ENCODE measurements at places on chromosomes 7 and 10.

GRCh38 chr10:103636492-103636891, 143.0 kb downstream of the NEURL1 start:
- no peak for DNase-seq

DNA sequence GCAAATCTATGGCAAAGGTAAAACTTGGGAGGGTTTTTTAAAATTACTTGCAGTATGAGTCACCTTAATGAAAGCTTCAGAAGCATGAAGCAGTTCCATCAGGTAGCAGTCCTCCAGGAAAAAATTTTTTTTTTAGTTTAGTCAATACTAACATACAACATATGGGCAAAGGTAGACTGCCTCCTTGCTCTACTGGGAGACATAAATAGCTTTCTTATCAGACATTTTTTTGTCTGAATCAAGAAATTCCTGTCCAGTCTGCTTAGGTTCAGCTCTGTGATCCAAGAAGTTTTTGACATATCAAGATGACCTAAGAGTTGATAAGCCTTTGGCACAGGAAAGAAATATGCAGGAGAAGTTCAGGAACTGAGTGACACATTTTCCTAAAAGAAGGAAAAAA, 171.5 kb upstream of the TCF7L2 start:
- no peak for DNase-seq

- no peak for DNase-seq
Measured at GRCh38 chr10:114471906-114472876, 67.9 kb upstream of the AFAP1L2 start.

DNA sequence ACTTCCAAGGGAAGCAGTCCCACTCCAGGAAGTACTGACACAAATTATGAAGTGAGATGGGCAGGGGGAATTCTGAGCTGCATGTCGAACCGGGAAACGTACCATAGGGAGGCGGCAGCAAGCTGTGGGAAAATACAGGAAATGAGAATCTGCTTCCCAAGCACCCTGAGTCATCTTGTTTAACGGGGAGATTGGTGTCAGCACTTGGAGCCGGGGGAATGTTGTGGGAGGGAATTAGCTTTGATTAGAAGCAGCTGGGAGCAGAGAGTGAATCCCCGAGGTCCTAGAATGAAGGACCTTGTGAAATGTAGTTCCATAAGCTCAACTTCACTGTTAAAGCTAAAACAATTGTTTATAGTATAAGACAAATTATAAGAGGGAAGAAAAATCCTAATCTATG, 141.4 kb upstream of the PRKCQ start:
- DNase-seq = no peak

DNA sequence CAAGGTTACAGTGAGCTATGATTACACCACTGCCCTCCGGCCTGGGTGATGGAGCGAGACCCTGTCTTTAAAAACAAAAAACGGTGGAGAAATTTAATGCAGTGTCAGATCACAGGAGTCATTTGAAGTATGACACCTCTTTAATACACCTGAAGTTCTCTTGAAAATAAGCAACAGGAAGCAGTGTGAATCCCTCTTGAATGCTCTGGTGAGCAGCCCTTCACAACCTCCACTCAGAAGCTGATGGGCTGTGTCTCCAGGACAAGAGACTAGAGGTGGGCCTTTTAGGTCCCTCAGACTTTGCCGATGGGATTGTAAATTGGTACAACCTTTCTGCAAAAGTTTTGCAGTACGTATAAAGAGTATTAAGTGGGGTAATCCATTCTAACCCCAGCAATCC, 50.1 kb downstream of the CYP26A1 start:
- no peak for DNase-seq

GRCh38 chr7:83148776-83149175, 13.9 kb downstream of the PCLO start:
- DNase-seq = no peak

GRCh38 chr7:3168869-3169268, 125.2 kb upstream of the CARD11 start:
- no peak for DNase-seq

GRCh38 chr10:14958872-14959220, 342 bp upstream of the MEIG1 start:
- no peak for DNase-seq

DNA sequence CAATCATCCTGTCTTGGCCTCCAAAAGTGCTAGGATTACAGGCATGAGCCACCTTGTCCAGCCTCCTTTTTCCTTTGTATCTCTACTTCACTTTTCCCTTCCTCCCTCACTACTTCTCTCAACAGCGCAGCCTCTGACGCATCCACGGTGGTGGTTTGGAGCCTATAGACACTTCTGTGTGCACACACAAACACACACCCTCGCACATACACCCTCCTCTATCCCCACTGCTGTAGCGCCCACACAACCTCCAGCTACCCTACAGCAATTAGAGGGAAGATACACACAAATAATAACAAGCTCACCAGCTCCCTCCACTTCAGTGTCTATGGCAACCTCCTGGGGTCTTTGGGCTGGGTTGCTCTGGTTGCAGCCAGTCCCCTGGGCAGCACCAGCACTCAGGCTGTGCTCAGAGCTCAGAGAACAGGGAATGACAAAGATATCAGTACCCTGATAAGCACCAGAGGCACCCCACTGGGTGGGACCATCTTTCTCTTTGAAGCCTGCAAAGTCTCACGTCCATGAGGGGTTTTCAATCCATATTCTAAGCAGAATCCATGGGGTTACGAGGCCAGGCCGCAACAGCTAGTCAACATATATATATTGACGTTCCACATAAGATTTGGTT, 3.3 kb upstream of the CAMK2G start:
- DNase-seq = no peak

GRCh38 chr10:411603-412002, 276.3 kb downstream of the ZMYND11 start:
- DNase-seq = no peak

DNA sequence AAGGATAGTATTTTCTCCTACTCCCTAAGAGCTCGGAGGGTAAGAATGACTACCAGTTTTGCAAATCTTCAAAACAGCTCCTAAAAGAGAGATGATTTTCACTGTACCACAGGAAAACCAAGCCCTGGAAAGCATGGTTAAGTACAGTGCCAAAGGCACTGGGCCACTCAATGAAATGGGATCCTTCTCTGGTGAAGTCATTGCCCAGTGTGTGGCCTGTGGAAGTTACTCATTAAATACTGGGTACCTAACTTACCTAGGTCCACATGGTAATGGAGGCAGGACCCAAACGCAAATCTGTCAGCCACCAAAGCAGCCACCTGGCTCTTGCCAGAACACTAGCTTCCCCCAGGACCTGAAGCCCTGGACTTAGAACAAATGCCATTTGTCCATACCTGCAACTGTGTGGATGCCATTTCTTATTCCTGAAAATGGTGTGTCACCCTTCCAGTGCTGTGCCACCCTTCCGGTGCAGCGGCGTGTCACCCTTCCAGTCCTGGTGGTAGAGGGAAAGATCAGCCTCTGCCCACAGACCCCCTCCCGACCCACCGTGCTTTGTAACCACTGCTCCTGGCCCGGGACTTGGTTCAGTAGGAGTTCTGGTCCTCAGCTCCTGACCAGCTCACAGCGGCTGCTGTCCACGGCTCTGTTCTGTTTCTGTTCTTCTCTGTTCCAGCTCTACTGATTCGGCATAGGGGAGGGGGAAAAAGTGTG, 659.2 kb downstream of the SDK1 start:
- no peak for DNase-seq

DNA sequence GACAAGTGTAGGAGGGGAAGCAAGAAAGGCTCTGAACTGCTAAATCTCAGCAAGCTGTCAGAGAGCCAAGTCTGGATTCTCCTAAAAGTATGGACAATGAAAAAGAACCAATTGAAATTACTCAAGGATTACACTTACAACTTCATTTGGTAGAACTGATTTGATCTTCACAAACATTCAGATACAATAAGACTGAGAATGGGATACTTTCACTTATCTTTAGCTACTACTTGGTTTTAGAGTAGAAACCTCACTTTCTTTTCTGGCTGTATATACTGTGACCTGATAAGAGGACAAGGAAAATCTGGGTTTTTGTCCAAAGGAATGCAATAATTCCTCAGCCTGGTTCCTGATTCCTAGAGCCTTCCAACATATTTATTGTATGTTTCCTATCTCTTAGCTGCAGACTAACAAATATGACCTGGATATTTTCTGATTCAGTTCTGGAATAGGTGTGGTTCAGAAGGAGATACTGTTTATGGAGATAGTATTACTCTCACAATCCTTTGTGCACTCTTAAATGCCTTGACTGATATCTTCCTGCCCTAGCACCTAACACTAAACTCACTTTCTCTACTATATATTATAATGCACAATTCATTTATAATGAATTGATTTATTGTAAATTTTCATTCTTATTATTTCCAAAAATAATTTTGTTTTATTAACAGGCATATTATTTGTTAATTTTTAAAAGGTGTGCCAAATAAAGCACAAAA, 7.3 kb downstream of the SEMA3A start:
- DNase-seq = no peak

GRCh38 chr10:46524472-46525176, 31.8 kb downstream of the GPRIN2 start:
- DNase-seq = no peak

GRCh38 chr10:13608246-13608853, 21.6 kb downstream of the PRPF18 start:
- no peak for DNase-seq

DNA sequence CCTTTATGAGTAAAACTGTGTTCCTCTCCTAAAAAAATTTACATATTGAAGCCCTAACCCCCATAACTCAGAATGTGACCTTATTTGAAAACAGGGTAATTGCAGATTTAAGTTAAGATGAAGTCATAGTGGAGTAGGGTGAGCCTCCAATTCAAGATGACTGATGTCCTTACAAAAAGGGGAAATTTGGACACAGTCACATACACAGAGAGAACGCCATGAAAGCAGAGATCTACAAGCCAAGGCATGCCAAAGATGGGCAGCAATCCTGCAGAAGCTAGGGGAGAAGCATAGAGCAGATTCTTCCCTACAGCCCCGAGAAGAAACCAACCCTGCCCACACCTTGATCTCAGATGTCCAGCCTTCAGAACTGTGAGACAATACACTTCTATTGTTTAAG, 23.8 kb upstream of the ADD3 start:
- no peak for DNase-seq

- no peak for DNase-seq
Measured at GRCh38 chr10:17210361-17210760, 8.9 kb upstream of the TRDMT1 start.

DNA sequence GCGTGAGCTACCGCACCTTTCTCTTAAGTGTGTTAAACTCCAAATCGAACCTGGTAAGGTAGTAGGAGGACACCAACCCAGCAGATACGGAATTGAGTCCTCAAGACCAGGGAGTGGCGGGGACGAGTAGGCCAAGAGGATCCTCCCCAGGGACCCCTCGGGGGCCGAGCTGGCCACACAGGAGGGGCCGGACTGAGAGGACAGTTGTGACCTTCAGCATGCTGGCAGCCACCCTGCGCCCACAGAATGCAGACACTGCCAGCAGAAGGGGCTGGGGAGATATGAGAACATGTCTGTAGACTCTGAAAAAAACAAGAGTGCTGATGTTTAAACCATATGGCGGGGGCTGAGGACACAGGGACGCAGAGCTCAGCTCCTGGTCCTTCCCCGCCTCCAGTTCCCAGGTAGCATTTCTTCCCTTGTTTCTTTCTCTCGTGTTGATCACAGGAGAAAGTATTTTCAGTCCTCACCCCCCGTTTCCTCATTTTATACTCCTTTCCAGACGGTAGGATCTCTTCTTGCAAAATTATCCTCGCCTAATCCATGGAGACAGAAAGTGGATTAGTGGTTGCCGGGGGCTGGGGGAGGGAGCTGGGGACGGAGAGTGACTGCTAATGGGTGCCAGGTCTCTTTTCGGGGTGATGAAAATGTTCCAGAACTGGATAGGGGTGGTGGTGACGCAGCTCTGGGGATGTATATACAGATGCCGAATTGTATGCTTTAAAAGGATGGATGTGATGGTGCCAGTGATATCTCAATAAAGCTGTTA, 11.5 kb upstream of the UNCX start:
- DNase-seq = no peak

GRCh38 chr7:44081266-44081748, 1.0 kb downstream of the POLM start:
- no peak for DNase-seq

- no peak for DNase-seq
Measured at GRCh38 chr7:76217942-76218566, 16.4 kb downstream of the SRRM3 start.

GRCh38 chr10:99966306-99966705, 43.4 kb downstream of the DNMBP start:
- no peak for DNase-seq

DNA sequence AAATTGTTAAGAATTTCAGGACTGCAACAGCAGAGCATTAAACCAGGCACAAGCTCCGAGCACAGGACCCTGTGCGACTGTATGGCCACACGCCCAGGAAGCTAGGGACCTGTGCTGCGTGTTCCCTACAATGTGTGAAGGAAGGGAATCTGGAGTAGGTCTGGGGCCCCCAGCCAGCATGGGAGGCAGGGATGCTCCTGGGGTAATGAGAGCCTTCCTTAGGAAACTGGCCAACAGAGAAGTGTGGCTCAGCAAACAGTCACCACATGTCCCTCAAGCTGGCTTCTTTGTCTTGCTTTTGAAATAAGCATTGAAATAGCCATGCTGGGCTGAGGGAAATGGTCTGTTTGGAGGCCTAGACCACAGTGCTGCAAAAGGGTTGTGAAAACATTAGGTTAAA, 8.2 kb downstream of the BLNK start:
- DNase-seq = no peak

DNA sequence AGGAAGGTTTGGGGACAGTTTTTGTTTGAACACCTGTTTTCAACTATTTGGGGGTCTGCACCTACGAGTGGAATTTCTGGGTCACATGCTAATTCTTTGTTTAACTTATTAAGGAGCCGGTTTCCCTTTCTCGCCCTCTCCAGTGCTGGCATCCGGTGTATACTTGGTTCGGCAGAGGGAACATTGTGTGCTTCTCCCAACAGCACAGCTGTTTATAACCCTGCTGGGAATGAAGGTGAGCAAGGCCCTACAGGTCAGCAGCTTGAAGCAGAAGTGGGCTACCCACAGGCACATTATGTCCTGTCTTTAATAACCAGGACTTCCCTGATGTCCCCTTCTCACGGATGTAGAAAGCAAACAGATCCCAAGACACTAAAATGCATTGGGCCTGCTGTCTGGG, 87.5 kb upstream of the PDCD4 start:
- no peak for DNase-seq

GRCh38 chr10:127990846-127991542, 84.1 kb downstream of the PTPRE start:
- peak; percentile 30 for DNase-seq

- no peak for DNase-seq
Measured at GRCh38 chr10:33482486-33482885, 148.0 kb upstream of the NRP1 start.

DNA sequence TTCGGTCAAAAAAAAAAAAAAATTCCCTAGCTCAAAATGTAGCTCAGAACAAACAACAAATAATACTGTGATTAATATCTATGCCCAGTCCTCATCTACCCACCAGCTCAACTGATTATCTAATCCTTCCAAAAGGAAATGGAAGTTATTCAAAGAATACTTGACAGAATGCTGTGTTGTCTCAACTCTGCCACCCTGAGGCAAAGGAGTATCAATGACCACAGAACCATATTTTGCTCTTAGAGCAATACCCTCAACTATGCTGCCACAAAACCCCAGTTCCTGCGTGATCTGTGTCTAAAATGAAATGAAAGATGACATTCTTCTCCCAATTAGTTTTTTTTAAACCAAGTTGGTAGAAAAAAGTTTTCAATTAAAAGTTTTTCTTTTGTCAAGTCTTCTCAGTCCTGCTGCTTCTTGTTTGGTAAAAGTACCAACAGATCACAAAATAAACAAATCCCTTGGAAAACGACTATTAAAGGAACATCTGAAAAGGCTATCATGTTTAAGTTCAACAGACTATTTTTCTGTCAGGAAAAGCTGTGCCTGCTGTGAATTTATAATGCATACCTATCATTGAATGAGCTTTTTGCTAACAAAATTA, 21.6 kb downstream of the RBM28 start:
- DNase-seq = no peak
